ENCODE measurements at places on chromosomes 7 and 10. TPM values are rescaled to one million over a fixed set of nuclear protein-coding genes. Genes with fewer than 3 reads are reported as not detected.
A peak's percentile ranks its signal among the peaks of the same experiment; 100 is the strongest.

Gene TMEM229A
- total RNA-seq: not detected

Gene SMKR1
- 1.1 TPM for total RNA-seq

Gene NRCAM
- total RNA-seq: 2.6 TPM

Gene LIPM
- not detected for total RNA-seq

Gene TEX47
- not detected for total RNA-seq

Gene DRGX
- not detected for total RNA-seq

Gene CRYGN
- not detected for total RNA-seq

Gene CXCL12
- total RNA-seq: 73.8 TPM

Gene ANKRD61
- not detected for total RNA-seq

DNA sequence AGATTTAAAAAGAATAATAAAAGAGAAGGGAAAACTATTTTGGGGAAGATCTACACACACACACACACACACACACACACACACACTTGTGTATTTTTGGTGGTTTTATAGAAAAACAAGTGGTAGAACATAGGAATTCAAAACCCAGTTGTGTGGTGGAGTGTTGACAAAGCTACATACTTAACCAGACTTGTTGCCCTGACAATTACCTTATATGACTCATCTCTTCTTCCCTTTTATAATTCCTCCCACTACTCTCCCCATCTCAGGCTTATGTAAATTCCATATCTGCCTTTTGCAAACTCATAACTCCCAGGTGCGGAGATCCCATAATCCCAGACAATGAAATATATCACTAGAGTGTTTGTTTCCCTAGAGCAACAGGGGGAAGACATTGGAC is 873.7 kb downstream of the NXPH1 start:
- H3K27me3 ChIP-seq: no peaks in the 10 kb centered on the region
- no peak for DNase-seq
- no peaks in the 10 kb centered on the region for H3K36me3 ChIP-seq

DNA sequence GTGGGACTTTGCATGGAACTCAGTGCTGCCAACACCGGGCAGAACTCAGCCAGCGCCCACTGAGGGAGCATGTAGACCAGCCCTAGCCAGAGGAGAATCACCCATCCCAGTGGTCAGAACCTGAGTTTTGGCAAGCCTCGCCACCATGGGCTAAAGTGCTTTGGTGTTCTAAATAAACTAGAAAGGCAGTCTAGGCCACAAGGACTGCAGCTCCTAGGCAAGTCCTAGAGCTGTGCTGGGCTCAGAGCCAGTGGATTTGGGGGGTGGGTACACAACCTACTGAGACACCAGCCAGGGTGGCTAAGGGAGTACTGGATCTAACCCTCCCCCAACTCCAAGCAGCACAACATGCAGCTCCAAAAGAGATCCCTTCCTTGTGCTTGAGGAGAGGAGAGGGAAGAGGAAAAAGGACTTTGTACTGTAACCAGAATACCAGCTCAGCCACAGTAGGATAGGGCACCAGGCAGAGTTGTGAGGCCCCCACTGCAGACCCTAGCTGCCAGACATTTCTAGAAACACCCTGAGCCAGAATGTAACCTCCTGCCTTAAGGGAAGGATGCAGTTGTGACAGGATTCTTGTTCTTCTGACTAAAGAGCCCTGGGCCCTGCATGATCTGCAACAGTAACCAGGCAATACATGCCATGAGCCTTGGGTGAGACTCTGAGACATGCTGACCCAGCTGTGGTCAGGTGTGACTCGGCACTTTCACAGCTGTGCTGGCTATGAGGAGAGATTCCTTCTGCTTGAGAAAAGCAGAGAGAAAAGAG is 24.4 kb downstream of the GSDME start:
- no peaks in the 10 kb centered on the region for H3K27me3 ChIP-seq
- no peak for DNase-seq
- no peaks in the 10 kb centered on the region for H3K36me3 ChIP-seq
- no peaks in the 10 kb centered on the region for H3K4me1 ChIP-seq

DNA sequence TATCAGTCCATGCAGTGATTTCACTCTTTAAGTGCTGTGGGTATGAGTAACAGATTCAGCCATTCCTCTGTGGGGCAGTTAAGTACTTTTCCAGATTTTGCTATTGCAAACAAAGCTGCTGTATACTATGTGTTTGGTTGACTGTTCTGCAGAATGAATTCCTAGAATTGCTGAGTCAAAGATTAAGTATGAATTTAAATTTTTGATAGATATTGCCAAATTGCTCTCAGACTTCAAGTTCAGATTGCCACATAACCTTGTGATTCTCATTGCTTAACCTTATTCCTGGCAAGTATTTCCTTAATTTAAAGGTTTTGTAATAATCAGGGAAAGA is 21.6 kb upstream of the SAR1A start:
- no peaks in the 10 kb centered on the region for H3K36me3 ChIP-seq
- DNase-seq: no peak
- H3K4me1 ChIP-seq: peaks cover 46% of the 10 kb centered on the region
- no peaks in the 10 kb centered on the region for H3K27me3 ChIP-seq
- H3K4me3 ChIP-seq: no peak overlapping the region

- H3K4me1 ChIP-seq: peaks cover 8% of the 10 kb centered on the region
- no peak overlapping the region for H3K4me3 ChIP-seq
- DNase-seq: no peak
- H3K27ac ChIP-seq: no peak overlapping the region
- H3K36me3 ChIP-seq: no peaks in the 10 kb centered on the region
These were observed 144.8 kb downstream of the CPEB3 start for GRCh38 chr10:92146107-92146506.

DNA sequence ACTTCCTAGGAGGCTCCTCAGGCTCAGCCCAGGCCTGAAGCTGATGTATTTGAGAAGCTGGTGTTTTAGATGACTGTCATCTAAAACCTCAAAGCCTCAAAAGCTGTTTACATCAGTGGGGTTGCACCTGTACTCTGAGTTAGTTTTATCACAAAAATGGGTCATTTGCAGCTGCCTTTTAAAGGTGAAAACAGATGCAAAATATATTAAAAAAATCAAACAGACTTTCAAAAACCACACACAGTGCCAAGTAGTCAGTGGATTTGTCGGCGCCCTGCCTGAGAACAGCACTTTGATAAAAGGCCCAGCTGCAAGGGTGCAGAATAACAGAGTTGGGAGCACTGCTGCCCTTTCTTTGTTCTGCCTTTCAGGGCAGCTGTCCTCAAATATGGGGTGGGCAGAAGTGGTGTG is 103.0 kb downstream of the VOPP1 start:
- H3K36me3 ChIP-seq: peaks cover 18% of the 10 kb centered on the region
- no peak overlapping the region for H3K4me3 ChIP-seq
- no peaks in the 10 kb centered on the region for H3K27me3 ChIP-seq
- H3K4me1 ChIP-seq: no peaks in the 10 kb centered on the region
- no peak for DNase-seq
- H3K27ac ChIP-seq: no peak overlapping the region

DNA sequence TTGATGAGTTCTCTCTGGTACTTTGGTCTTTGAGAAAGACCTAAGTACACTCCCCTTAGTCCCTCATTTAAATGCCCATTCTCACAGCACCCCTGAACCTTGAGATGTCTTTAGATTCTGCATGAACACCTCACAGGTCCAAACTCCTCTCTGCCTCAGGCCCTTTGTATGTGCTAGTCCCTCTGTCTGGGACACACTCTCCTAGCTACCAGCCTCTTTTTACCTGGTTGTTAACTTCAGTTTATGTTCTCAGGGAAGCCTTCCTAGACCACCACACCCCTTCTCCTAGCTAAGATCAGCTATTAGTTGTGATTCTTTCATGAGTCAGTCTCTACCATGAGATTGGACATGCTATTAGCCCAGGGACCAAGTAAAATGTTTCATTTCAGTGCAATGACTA is 86.4 kb downstream of the PLCE1 start:
- no peaks in the 10 kb centered on the region for H3K27me3 ChIP-seq
- H3K4me1 ChIP-seq: no peaks in the 10 kb centered on the region
- no peak for DNase-seq
- H3K36me3 ChIP-seq: no peaks in the 10 kb centered on the region
- no peak overlapping the region for H3K27ac ChIP-seq

DNA sequence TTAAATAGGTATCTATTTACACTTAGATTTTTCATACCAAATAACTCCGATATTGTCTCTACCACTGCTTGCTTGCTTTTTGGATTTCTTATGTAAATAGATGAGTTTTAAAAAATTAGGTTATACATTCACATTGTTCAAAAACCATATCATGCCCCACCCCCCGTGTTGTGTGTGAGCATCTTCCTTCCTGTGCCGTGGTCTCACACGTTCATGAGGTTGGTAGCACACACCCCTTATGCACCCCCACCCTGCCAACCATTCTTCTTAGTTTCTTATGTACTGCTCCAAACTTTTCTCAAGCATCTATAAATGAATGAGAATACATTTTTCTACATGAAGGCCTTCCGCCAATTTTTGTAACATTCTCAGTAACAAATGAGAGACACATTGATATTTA is 115.6 kb downstream of the FANK1 start:
- H3K4me3 ChIP-seq: no peak overlapping the region
- H3K27ac ChIP-seq: no peak overlapping the region
- H3K4me1 ChIP-seq: no peaks in the 10 kb centered on the region
- H3K36me3 ChIP-seq: no peaks in the 10 kb centered on the region
- no peak for DNase-seq

GRCh38 chr10:13790196-13790595 is 203.4 kb downstream of the PRPF18 start:
- no peaks in the 10 kb centered on the region for H3K27me3 ChIP-seq
- peaks cover 31% of the 10 kb centered on the region for H3K4me1 ChIP-seq
- no peak overlapping the region for H3K4me3 ChIP-seq
- H3K27ac ChIP-seq: no peak overlapping the region
- DNase-seq: no peak

DNA sequence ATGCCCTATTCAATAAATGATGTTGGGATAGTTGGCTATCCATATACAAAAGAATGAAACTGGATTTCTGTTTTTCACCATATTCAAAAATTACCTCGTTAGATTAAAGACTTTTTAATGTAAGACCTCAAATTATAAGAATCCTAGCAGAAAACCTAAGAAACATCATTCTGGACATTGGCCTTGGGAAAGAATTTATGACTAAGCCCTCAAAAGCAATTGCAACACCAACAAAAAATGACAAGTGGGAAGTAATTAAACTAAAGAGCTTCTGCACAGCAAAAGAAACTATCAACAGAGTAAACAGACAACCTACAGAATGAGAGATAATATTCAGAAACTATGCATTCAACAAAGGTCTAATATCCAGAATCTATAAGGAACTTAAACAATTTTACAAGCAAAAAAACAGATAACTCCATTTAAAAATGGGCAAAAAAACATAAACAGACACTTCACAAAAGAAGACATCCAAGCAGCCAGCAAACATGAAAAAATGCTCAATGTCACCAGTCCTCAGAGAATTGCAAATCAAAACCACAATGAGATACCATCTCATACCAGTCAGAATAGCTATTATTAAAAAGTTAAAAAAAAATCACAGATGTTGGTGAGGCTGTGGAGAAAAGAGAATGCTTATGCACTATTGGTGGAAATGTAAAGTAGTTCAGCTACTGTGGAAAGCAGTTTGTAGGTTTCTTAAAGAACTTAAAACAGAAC is 309.8 kb downstream of the AHR start:
- H3K27me3 ChIP-seq: no peaks in the 10 kb centered on the region
- no peak overlapping the region for H3K4me3 ChIP-seq
- H3K36me3 ChIP-seq: no peaks in the 10 kb centered on the region
- DNase-seq: no peak

GRCh38 chr10:2772816-2773631 is 294.3 kb upstream of the PFKP start:
- H3K4me1 ChIP-seq: no peaks in the 10 kb centered on the region
- no peaks in the 10 kb centered on the region for H3K36me3 ChIP-seq
- no peak overlapping the region for H3K4me3 ChIP-seq
- H3K27ac ChIP-seq: no peak overlapping the region
- no peaks in the 10 kb centered on the region for H3K27me3 ChIP-seq

- H3K4me1 ChIP-seq: no peaks in the 10 kb centered on the region
- H3K27me3 ChIP-seq: no peaks in the 10 kb centered on the region
- H3K27ac ChIP-seq: no peak overlapping the region
- DNase-seq: no peak
- no peak overlapping the region for H3K4me3 ChIP-seq
These were observed 170.3 kb upstream of the FAM171A1 start for GRCh38 chr10:15541376-15541775.

GRCh38 chr7:155992538-155992937 is 180.3 kb upstream of the SHH start:
- H3K27me3 ChIP-seq: no peaks in the 10 kb centered on the region
- no peak for DNase-seq
- no peak overlapping the region for H3K4me3 ChIP-seq
- no peaks in the 10 kb centered on the region for H3K36me3 ChIP-seq

DNA sequence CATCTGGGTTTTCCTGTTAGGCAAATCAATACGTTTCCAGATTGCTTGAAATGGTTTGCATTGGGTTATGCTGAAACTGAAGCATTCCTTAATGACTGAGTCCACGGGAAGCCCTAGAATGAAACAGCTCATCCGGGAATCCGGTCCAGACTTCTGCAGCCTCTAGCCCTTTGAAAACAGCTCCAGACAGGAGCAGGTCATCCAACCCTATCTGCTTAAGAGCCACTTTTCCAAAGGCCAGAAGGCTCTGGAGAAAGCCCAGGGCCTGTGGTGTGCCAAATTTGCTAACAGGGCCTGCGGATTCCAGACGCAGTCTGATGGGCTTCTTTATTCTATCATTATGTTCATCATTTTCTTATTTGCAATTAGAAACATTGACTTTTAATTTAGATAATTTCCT is 265.4 kb downstream of the SKIDA1 start:
- H3K27ac ChIP-seq: no peak overlapping the region
- H3K4me1 ChIP-seq: no peaks in the 10 kb centered on the region
- H3K36me3 ChIP-seq: no peaks in the 10 kb centered on the region
- H3K4me3 ChIP-seq: no peak overlapping the region
- H3K27me3 ChIP-seq: no peaks in the 10 kb centered on the region

GRCh38 chr10:99849536-99849935 is 67.1 kb downstream of the ABCC2 start:
- H3K27ac ChIP-seq: no peak overlapping the region
- H3K4me3 ChIP-seq: no peak overlapping the region
- no peak for DNase-seq
- no peaks in the 10 kb centered on the region for H3K36me3 ChIP-seq
- H3K4me1 ChIP-seq: peaks cover 12% of the 10 kb centered on the region
- H3K27me3 ChIP-seq: no peaks in the 10 kb centered on the region

- H3K4me1 ChIP-seq: peaks cover 4% of the 10 kb centered on the region
- no peak overlapping the region for H3K27ac ChIP-seq
- no peak overlapping the region for H3K4me3 ChIP-seq
- DNase-seq: peak; percentile 55
- H3K36me3 ChIP-seq: no peaks in the 10 kb centered on the region
These were observed 76.0 kb upstream of the ADO start for GRCh38 chr10:62728479-62728878.

GRCh38 chr10:82251222-82251906 is 376.4 kb downstream of the NRG3 start:
- no peaks in the 10 kb centered on the region for H3K36me3 ChIP-seq
- no peaks in the 10 kb centered on the region for H3K27me3 ChIP-seq
- no peak overlapping the region for H3K4me3 ChIP-seq
- H3K27ac ChIP-seq: no peak overlapping the region
- DNase-seq: no peak

- H3K4me1 ChIP-seq: peaks cover 31% of the 10 kb centered on the region
- peaks cover 12% of the 10 kb centered on the region for H3K36me3 ChIP-seq
- no peak overlapping the region for H3K27ac ChIP-seq
- no peaks in the 10 kb centered on the region for H3K27me3 ChIP-seq
These were observed 129.9 kb downstream of the GRK5 start for GRCh38 chr10:119337223-119337622.

Measured in lower lobe of right lung (tissue), 2 donors.